Cerebellar nuclear complex (tissue), 1 donor: ENCODE measurements at places on chromosomes 13 and 19.

DNA sequence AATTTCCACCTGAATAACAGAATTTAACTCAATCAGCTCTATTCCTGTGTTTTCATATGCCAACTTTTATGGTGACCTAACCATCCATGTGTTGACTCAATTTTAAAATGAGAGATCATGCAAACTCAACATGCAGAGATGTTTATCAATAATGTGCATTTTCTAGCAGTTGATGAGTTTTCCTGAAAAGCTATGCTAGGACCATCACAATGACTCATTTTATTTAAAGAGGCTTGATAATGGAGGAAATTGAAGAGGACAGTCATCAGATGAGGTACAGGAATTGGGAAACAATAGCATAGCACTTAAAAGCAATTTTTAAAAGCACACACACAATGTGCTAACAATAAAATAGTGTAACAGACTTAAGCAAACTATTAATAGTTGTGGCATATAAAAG lies 127.1 kb downstream of the VWA8 start:
- DNase-seq, result no peak

GRCh38 chr13:48994706-48995105 lies 19.0 kb downstream of the FNDC3A start:
- no peak for DNase-seq

GRCh38 chr13:21675095-21675991 lies 4.5 kb downstream of the FGF9 start:
- no peak for DNase-seq

DNA sequence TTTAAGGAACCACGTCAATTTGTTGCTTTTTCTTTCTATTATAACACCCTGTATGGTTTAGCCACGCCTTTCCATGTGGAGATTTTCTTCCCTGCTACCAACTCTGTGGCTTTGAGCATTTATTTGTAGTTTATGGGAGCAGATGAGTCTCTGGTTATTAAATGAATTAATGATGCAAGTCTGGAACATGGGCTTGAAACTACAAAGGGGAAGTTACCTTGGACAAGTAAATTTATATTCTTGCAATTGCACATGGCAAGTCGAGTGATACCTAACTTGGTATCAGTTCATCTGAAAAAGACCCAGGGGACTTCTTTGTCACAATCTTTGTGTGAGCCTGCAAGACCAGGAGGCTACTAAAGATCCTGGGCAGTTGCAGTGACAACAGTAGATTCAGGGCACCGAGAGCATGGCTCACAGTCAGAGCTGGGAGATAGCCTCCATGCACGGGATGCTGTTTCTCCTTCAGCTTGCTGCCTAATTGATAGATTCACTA lies 24.4 kb downstream of the B3GLCT start:
- no peak for DNase-seq

GRCh38 chr19:47228937-47229675 lies 1.9 kb downstream of the BBC3 start:
- DNase-seq, result peak; percentile 5

- no peak for DNase-seq
These were observed 89.2 kb downstream of the DHRS12 start for GRCh38 chr13:51714663-51715168.
